ENCODE measurements at places on chromosomes 4 and X. TPM values are rescaled to one million over a fixed set of nuclear protein-coding genes. Genes with fewer than 3 reads are reported as not detected.

The CSAG2 gene
- not detected for total RNA-seq

The PNMA5 gene
- total RNA-seq: not detected

The PNMA6F gene
- total RNA-seq: not detected

The DKC1 gene
- 112 TPM for total RNA-seq

The HPSE gene
- 5.1 TPM for total RNA-seq

The GPAT3 gene
- total RNA-seq: 4.7 TPM

The FNIP2 gene
- 38.7 TPM for total RNA-seq

The RS1 gene
- total RNA-seq: not detected

The FRAS1 gene
- 29.4 TPM for total RNA-seq

The GPR143 gene
- total RNA-seq: 8.8 TPM

The S100G gene
- not detected for total RNA-seq

The ELMOD2 gene
- total RNA-seq: 22.5 TPM

The ODAPH gene
- not detected for total RNA-seq

The IRF2 gene
- total RNA-seq: 27.3 TPM

The PLXNB3 gene
- total RNA-seq: 49.2 TPM

The GALNT7 gene
- total RNA-seq: 47.7 TPM

The RAB39B gene
- 0.44 TPM for total RNA-seq

The AFAP1 gene
- 40.1 TPM for total RNA-seq

The NUDT11 gene
- total RNA-seq: 1.3 TPM

The VMA21 gene
- 67.2 TPM for total RNA-seq

The TMEM271 gene
- not detected for total RNA-seq

The SPATA18 gene
- total RNA-seq: not detected

The SERPINA7 gene
- total RNA-seq: not detected

Data from Calu3 (cell line).